ENCODE measurements at places on chromosomes 3 and 15. TPM values are rescaled to one million over a fixed set of nuclear protein-coding genes. Genes with fewer than 3 reads are reported as not detected.

PLAAT1 gene
- not detected for polyA plus RNA-seq

FAM81A gene
- polyA plus RNA-seq: 0.40 TPM

ISLR gene
- polyA plus RNA-seq: not detected

POC1A gene
- 1.6 TPM for polyA plus RNA-seq

DNA sequence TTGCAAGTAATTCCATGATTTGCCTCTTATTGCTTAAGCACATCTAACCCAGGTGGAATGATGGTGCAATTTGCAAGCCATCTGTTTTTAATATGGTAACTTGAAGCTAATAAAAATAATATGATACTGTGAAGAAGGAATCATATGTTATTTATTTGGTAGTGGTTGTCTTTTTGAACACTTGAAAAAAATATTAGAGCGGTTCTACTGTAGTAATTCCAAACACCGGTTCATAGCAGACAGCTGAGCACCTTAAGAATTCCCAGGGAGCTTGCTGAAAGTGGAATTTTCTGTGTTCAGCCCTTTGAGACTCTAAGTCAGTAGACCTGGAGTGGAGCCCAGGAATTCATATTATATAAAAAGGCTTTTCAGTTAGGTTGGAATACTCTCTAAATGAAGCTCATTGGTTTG lies 687.4 kb downstream of the EDEM1 start:
- H3K27me3 ChIP-seq: no peaks in the 10 kb centered on the region
- H3K4me3 ChIP-seq: no peak overlapping the region
- H3K36me3 ChIP-seq: no peaks in the 10 kb centered on the region

DNA sequence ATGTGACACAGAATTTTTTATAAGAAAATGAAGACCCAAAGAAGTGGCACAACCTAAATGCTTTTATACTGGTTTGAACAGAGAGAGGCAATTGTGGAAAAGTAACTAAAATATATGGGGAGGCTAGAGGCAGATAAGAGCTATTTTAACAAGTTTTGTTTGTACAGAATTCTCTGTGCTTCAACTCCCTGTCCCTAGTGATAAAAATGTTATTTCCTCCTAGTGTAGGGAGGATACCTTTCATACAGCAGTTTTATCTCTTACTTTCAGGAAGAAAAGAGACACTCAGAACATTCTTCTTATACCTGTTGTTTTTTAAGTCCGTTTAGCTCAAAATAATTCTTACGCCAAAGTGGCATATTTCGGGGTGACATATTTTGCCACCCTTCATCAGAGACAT lies 21.2 kb upstream of the ZNF639 start:
- H3K4me1 ChIP-seq: no peaks in the 10 kb centered on the region
- H3K27me3 ChIP-seq: no peaks in the 10 kb centered on the region
- H3K27ac ChIP-seq: no peak overlapping the region
- H3K4me3 ChIP-seq: no peak overlapping the region
- H3K36me3 ChIP-seq: no peaks in the 10 kb centered on the region
- no peak for DNase-seq

GRCh38 chr3:37991823-37992222 lies 1.2 kb downstream of the VILL start:
- DNase-seq: no peak
- no peak overlapping the region for H3K27ac ChIP-seq
- H3K27me3 ChIP-seq: no peaks in the 10 kb centered on the region
- H3K4me1 ChIP-seq: peaks cover 51% of the 10 kb centered on the region
- peaks cover 12% of the 10 kb centered on the region for H3K36me3 ChIP-seq
- no peak overlapping the region for H3K4me3 ChIP-seq
